ENCODE measurements at places on chromosomes 3 and 15.

GRCh38 chr3:36893137-36893557 is 51.7 kb downstream of the TRANK1 start:
- no peak for DNase-seq

DNA sequence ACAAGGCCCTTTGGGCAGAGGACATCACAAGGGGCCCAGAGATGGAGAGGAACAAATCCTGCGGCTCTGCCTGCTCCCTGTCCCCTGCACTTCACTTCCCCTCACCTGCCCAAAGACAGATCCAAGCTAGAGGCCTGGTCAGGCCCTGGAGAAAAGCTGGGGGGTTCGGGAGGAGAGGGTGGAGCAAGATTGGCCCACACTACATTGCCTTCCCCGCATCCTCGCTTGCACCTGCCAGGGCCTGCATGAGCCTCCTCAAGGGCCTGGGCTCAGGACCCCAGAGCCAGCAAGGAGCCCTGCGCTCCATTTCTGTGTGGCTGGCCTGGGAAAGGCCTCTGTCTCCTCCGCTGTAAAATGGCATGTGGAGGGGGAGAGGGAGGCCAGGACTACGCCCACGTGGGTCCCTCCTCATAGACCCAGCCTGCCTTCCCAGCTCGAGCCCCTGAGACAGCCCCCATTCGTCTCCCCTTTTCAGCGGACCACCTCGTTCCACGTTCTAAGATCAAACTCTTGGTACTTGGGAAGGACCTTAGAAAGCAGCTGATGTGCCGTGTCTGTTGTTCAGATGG is 106.0 kb downstream of the HMG20A start:
- no peak for DNase-seq

GRCh38 chr3:73121669-73122331 is 60.3 kb downstream of the EBLN2 start:
- DNase-seq, result no peak

DNA sequence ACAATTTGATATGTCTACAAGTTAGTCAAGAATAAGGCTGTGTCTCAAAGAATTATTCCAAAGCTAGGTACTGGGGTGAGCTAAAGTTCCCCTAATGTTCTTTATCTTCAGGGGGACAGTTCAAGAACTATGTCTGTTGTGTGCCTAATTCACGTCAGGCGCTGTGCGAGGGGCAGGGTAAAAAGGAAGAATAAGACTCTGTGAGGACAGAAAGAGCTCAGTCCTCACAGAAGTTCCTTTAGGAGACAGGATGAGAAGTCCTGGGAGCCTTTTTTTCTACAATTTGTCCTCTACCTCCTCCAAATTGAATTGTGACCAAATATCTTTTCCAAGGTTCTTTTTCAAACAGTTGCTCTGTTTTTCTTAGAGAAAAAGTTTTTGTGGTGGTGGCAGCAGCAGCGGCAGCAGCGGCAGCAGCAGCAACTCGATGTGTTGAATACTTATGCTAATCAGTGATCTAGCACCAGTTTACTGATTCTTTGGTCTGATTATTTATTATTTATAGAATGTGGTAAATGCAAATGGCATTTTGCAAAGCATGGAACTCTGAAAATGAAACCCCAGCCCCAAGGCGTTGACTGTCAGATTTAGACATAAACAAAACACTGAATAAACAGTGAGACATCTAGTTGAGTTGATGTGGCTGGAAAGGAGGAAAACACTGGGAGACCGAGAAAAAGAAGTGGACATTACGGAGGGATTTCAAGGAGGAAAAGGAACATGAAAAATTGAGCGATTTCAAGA is 88.6 kb downstream of the GTPBP8 start:
- DNase-seq, result no peak

GRCh38 chr3:152405915-152406802 is 137.4 kb downstream of the MBNL1 start:
- DNase-seq, result no peak

DNA sequence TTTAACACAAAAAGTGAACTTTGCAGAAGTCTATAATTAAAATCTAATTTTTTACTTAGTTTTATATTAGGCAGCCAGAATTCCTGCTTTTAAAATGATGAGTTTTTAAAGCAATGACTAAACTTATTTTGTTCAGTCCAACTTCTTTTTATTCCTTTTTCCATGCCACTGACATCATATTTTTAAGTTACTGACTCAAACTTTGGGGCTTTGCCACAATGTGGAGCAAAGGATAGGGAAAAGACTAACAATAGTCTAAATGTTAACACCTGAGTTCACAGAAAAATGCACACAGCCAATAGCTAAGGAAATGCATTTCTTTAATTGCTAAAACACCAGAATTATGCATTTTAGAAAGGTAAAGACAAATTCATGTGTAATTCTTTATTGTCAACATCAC is 647.6 kb upstream of the DPPA4 start:
- DNase-seq, result no peak

DNA sequence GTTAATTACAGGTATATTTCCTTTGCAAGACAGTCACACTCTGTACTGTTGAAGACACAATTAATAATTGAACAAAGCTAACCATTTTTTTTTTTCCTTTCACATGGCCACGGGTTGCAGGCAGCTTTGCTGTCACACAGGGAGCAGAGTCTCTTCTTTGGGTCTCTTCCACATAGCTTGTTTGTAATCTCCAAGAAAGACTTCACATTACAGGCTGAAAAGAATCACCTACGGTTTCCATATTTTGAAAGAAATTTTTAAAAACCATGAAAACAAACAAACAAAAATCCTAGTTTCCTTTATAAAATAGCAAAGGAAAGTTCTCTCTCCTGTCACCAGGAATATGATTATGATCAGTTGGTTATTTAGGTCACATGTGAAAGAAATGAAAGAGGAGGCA is 392.6 kb downstream of the GAP43 start:
- DNase-seq, result no peak

- no peak for DNase-seq
These were observed 154.9 kb upstream of the ANKRD28 start for GRCh38 chr3:15952543-15953175.

DNA sequence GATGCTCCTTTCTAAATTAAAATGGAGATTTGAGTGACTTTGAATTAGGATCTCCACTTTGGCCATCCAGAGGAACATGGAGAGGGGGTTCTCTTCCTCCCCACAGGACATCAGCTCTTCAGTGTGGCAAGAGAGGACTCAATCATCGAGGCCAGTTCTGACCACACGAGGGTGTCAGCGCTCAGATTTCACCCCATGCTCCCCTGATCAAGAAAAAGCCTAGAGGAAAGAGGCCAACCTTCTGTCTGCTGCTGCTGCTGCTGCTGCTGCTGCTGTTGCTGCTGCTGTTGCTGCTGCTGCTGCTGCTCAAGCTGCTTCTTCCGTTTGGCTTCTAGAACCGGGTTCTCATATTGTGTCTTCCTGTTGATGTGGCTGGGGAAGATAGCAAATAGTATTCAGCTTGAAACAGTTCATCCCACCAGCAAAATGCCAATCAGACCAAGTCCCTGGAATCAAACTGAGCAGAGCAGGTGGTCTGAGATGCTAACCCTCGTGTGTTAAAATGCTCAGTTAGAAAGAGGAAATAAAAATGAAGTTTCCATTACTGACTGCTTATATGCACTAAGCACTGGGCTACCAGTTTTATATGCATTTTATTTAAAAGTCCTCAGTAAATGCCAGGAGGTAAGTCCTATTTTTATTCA is 599.0 kb downstream of the MAGI1 start:
- DNase-seq, result peak; percentile 70

DNA sequence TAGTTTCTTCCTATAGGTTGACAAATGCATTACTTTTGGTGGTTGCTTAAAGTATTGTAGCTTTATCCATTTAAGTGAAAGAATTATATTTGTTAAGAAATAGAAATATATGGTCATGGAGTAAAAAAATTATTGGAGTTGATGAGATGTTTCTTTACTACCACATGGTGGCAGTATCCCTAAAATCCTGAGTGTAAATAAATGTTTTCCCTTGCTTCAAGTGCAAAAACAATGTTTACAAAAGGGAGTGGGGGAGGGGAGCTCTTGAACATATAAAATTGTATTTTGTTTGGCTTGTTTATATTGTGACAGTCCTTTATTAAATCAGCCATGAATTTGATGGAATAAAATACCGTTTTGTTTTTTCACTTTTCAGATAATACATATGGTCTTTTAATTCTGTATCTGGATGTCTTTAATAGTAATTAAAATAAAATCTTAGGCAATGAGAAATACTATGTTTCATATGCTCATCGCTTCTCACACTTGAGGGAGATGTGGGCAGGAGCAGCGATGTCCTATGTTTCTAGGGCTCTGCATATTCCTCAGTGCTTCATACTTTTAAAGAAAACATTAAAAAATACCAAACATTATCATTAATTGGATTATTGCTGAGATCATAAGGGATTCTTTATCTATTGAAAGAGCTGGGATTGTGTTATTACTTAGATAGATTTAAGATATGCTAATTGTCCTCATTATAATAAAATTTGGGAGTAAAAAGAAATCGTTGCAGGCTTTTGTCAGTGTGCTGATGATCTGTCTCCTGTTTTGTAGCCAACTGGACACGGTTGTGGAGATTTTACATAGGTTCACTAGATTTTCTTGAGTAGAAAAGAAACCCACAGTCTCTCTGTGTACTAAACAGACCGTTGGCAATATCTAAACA is 349.7 kb downstream of the TUSC7 start:
- DNase-seq, result no peak

DNA sequence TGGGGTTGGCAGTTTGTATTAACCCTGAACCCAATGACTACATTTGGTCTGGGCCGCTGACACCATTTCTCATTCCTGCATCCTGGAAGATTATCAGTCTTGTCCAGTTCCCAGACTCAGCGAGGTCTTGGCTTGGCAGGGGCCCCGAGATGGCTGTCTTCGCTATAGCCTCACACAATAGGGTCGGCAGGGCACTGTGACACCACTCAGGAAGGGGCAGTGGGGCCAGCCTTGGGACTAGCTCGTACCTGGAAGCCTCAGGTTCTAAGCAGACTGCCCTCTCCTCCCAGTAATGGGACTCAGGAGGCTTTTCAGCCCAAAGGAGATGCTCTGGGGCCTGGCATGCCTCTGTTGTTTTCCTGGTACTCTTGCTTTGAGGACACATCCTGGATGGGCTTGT is 9.1 kb downstream of the TEX264 start:
- DNase-seq, result no peak

DNA sequence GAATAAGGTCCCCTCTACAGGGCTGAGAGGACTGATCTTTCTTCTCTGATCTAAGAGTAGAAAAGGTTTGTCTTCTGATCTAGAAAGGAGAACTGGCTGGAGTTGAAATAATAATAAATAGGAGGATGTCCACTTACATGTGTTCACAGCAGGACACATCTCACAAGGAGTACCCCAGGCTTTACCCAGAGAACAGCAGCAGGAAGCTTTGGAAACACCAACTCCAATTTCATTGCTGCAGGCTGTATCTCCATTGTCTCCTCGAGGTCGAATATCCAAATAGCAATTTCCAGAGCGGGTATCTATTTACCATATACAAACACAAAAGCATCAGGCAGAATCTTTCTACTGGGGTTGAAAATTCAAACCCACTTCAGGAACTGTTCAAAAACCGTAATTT is 136.6 kb downstream of the DUT start:
- DNase-seq, result no peak

DNA sequence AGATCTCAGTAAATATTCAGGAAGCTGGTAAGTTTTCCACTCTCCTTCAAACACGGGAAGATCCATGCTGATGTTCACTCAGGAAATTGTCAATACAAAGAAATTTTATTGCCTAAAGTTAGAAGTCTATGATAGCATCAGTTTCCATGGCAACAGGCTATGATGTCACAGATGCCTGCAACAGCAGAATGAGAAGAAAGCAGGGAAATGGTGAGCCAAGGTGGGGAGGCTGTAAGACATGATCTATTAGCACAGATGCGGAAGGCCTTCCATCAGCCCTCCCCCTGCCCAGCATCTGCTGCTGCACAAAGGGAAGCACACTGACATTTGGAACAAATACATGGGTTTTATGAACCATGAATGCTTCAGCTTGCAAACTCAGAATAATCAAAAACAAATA is 28.6 kb downstream of the EPHB1 start:
- DNase-seq, result no peak

- DNase-seq, result peak; percentile 32
These were observed 253.3 kb downstream of the TJP1 start for GRCh38 chr15:29568840-29569532.

GRCh38 chr3:140529558-140529957 is 148.3 kb upstream of the TRIM42 start:
- DNase-seq, result no peak

- DNase-seq, result no peak
These were observed 1.4 kb downstream of the PTH1R start for GRCh38 chr3:46878781-46879436.

- no peak for DNase-seq
These were observed 62.2 kb upstream of the ALCAM start for GRCh38 chr3:105304487-105304886.

GRCh38 chr3:133914839-133915600 is 19.3 kb upstream of the RAB6B start:
- no peak for DNase-seq

- no peak for DNase-seq
These were observed 380.8 kb upstream of the NDN start for GRCh38 chr15:24067733-24068501.

- DNase-seq, result no peak
These were observed 557.5 kb downstream of the NAALADL2 start for GRCh38 chr3:175416600-175416999.

DNA sequence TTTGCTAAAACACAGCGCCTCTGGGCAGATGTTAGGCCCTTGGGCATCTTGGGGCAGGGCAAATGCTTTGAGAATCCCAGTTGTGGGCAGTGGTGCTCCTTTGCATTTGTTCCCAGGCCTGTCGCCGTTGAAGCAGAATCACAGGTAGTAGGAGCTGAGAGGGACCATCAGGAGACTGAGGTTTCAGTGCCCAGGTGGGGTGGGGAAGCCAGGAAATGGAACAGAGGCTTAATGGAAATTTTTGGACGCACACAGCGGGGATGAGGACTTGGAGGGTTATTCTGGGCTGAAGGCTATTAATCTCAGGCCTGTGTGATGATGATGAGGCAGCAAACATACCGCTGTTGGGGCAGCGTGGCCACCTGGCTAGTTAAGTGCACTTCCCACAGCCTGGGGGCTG is 99.5 kb downstream of the SV2B start:
- no peak for DNase-seq

DNA sequence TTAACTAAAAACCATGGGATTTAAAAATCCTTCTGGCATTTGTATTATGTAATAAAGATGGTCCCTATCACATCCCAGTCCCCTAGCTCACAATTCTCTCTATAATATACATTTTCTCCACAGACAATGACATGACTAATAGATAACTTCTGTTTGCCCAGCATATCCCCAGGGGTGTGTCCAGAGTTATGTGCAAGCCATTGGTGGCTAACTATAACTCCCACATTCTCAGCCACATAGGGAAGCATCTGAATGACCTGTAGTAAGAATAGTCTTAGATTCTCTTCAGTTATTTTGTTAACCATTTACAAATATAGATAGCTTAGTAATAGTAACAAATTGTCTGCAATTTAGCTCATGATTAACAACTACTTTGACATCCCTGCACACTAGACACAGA is 52.2 kb upstream of the RBSN start:
- DNase-seq, result no peak

DNA sequence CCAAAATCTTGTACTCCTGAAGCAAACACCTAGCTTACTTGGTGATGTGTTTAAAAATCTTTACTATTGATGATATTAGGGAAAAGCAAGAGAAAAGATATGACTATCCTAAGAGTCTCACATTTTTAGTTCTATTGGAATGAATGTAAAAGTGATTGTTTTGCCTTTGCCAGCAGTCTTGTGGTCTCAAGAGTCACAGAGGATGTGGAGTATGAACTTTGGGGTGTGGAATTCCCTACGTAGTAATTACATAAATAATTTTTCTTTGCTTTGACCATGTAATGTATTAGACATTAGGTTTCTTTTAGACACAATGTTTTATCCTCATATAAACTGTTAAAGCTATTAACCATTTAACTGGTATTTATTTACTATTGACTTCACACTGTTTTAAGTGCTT is 387.6 kb downstream of the NAALADL2 start:
- DNase-seq, result no peak
